Right lung (tissue), 10 donors: ENCODE measurements at places on chromosomes 7 and 10. TPM values are rescaled to one million over a fixed set of nuclear protein-coding genes. Genes with fewer than 3 reads are reported as not detected.

PSMG3 gene
- polyA plus RNA-seq: 33.1 TPM

GRCh38 chr10:91367127-91367531 lies 43.0 kb upstream of the HECTD2 start:
- no peak for DNase-seq

- no peak for DNase-seq
These were observed 99.4 kb downstream of the MKX start for GRCh38 chr10:27646194-27646593.

DNA sequence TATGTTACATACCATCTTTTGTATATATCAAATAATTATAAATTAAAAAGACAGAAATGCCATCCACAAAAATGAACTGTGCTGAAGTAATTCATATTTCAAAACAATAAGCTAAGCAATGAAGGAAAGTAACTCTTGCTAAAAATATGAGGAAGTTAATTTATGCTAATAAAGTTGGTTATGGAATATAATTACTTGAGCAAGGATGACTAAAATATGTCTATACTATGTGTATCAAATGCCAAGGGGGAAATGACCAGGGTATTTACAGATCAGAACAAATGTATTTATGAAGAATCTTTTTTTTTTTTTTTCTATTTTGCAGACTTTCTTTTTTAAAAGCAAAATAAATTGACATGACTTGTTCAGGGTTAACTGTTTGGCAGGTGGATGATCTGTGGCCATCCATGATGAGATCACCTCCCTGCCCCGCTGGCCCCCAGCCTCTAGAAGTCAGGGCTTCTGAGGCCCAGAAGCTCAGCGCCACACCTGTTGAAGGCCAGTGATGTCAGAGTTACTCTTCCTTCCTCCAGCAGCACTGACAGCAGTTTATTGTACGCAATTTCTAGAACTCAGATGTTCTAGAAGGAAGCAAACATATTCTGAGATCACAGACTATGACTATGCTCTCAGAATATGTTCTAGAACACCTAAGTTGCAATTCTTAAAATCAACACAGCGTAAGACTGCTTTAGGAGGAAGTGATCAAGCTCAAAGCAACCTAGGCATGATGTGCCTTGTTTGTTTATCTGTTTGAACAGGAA lies 196.1 kb upstream of the KLF14 start:
- DNase-seq: no peak

- no peak for DNase-seq
These were observed 47.0 kb downstream of the SPAM1 start for GRCh38 chr7:123972045-123972444.

DNA sequence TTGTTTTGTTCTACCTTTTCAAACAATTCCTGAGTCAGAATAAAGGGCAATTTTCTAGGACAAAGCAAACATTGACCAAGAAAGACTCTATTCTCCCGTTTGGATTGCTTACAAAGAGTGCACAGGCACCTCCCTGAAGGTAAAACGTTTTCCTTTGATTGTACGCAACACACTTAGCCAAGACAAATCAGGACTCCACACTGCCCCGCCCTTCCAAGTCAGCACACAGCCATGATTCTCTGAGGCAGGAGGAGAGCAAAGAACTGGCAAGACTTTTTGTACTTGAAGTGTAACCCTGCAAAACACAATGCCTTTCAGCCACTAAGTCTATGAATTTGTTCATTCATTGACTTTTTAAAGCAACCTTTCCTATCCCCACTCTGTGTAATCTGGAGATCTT lies 85.0 kb upstream of the FAM180A start:
- no peak for DNase-seq

DNA sequence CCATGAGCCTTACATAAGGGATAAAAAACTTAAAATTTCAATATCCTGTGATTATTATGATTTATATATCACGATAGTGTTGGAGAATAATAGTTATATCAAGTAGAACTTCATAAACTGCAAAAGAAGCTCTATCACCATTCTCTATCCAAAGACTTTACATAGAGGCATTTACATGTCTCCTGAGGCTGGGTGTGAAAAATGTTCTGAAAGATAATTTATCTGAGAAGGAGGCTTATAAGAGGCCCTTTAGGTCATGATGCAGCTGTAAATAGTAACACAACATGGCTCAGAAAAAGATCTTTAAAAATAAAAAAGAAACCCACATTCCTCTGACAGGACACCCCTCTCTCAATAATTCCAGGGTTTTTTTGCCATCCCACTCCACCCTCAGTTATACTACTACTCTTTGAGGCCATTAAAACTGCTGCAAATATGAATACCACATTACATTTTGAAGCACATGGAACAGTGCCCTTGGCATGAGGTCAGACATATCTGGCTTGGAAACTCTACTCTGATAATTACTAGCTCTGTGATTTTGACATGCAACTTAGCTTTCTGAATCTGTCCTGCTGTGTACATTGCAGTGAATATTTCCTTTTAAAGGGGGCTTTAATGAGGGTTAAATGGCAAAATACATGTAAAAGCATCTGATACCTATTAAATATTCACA lies 55.5 kb downstream of the SLC16A12 start:
- no peak for DNase-seq

- DNase-seq: no peak
These were observed 62.3 kb upstream of the FAM133B start for GRCh38 chr7:92652536-92652935.

DNA sequence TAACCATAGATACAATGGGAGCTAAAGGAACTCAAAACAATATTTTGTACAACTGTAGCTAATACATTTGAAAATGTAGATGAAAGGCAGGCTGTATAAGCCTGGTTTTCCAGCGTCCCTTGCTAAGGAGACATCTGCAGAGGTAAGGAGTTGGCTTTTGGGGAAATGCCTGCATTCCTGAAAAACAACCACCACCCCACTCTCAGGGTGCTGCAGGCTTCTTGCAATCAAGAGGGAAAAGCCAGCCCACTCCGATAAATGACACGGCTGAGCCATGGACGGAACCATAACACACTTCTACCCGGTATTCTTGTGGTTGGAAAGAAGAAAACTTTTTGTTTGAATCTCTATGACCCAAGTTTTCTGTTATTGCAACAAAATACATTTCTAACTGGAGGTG lies 200.3 kb downstream of the TEX36 start:
- no peak for DNase-seq
